Stimulated activated CD8-positive, alpha-beta memory T cell treated with anti-CD3 and anti-CD28 coated beads, Interleukin-7, amount 100 ng/mL, for 24 hours (primary cell): ENCODE measurements at places on chromosomes 2 and 18.

DNA sequence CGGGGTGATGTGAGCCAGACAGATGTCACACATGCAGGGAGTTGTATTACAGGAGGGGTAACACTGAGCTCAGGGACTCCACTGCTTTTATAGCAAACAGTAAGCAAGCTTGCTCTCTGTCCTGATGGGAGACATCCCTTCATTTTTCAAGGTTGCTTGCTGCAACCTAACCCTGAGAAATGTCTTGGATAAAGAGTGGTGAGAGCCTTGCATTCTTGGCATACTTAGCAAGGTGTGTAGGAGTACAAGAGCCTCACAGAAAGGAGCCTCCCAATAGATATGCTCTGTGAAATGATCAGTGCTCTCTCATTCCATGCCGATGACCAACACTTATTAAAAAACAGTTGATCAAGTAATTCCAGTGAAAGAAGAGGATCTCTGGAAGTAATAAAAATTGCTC lies 8.1 kb downstream of the PFN4 start:
- DNase-seq, result no peak

GRCh38 chr2:34747643-34748042 lies 1148.5 kb upstream of the FAM98A start:
- no peak for DNase-seq

- DNase-seq, result no peak
Observed at GRCh38 chr18:51617167-51617566, 419.7 kb upstream of the MEX3C start.

DNA sequence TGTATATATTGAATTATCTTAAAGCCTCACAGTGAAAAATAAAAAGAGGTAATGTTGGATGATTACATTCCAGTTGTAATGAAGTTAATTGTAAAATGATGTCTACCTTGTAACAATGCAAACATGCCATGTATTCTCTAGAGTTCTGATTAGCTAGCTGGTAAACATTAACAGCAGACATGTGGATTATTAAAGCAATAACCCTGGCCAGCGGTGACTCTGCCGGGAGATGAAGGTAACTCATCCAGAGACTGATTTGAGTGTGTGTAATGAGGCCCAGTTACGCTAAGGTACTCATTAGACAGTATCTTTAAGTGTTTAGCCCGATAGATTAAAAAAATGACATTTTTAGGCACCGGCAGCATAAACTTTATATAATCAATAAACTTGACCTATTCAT lies 79.6 kb upstream of the REV1 start:
- DNase-seq, result no peak
